ENCODE measurements at places on chromosomes 6 and 20.

- DNase-seq: no peak
These were observed 3.4 kb downstream of the NKX2-4 start for GRCh38 chr20:21393816-21394519.

GRCh38 chr20:51473256-51473655 lies 69.3 kb downstream of the NFATC2 start:
- DNase-seq: no peak

DNA sequence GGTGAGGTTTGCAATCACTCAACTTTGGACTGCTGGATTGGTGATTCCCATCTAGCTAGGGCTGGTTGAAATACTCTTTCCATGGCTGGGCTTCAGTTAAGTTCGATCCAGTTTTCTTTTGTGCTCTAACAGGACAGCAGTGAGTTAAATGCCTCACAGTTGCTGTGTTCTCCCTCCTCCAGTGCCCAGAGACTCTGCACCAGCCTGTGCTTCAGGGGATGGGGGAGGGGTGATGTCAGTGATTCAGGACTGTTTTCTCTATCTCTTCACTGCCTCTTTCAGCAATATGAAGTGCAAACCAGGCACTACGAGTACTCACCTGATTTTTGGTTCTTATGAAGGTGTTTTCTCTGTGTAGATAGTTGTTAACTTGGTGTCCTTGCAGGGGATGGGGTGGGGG lies 88.2 kb upstream of the FAM83B start:
- no peak for DNase-seq

- no peak for DNase-seq
These were observed 107.3 kb downstream of the FOXO3 start for GRCh38 chr6:108667993-108668392.

GRCh38 chr20:35734374-35734773 lies 7.7 kb downstream of the RBM39 start:
- DNase-seq: no peak

GRCh38 chr20:3119044-3119443 lies 34.5 kb upstream of the AVP start:
- DNase-seq: no peak

DNA sequence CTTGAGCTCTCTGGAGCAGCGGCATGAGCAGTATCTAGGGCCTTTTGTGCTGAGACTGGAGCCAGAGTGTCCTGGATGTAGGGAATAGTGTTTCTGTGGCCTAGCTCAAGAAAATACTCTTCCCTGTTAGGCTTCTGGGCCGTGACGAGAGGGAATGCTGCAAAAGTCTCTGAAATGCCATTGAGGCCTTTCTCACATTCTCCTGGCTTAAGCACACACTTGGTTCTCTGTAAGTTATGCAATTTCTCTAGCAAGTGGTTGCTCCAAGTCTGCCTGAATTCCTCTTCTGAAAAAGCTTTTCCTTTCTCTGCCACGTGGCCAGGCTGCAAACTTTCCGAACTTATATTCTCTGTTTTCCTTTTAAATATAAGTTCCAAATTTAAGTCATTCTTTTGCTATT lies 744.4 kb downstream of the GRIK2 start:
- no peak for DNase-seq

- DNase-seq: no peak
These were observed 110.9 kb downstream of the ADGRG6 start for GRCh38 chr6:142412658-142413057.

GRCh38 chr6:152244998-152245630 lies 392.0 kb downstream of the SYNE1 start:
- no peak for DNase-seq

DNA sequence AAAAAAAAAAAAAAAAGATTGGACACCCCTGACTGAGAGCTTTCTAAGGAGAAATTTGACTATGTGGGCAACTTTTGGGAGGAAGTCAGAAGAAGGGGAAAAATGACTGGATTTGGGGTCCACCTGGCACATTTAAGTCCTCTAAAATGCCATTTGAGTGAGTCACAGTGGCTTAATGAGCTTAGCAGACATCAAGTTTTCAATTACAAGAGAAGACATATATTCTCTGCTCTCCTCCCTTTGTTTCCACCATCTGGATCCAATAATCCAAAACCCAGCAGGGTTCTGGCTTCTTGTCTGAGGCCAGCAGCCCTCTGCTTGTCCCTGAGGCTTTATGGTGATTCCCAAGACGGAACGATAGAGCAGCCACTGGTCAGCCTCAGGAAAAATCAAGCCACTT lies 6.9 kb downstream of the PI3 start:
- no peak for DNase-seq

GRCh38 chr6:21885532-21886114 lies 292.1 kb downstream of the SOX4 start:
- no peak for DNase-seq

- DNase-seq: no peak
These were observed 29.9 kb downstream of the ID4 start for GRCh38 chr6:19866985-19867627.

DNA sequence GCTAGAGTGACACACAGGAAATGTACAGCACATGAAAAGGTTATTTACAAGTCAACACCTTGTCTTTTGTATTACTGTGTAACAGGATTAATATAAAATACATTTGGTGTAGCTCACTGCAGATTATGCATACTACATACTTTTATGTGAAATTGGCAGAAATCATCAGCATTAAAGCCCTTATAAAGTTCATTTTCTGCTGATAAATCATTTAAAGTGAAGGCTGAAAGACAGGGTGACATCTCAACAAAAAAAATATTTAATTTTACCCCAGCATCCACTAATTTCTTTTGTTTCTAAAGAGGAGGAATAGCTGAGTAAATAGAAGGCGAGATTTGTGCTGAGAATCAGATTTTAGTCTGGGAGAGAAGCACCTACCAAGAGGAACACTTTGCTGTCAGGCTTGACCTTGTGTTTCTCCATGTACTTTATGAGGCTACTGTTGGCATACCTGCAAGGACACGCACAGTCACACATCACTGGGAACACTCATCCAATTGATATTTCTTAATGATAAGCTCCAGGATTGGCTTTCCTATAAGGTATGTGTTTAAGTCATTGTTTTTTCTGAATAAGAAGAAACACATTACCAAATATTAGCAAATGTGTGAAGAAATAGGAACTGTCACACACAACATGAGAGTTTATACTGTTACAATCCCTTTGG lies 146.6 kb upstream of the SLC22A16 start:
- DNase-seq: no peak

DNA sequence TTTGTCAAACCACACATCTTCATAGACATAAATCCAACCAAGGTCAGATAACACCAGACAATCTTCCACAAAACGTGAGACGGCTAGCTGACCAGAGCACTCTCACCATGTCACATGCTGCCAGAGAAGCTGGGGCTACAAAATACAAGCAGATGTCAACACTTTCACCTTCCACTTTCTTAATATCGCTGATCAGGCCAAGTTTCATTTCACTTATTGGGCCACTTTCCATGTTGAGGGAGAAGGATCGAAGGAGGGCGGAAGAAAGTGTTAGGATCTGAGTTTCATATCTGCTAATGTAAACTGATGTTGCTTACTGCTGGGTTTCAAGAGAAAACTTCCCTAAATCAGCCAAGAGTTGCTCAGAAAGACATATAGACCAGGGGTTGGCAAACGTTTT lies 177.0 kb upstream of the PRDM1 start:
- DNase-seq: no peak

Measured in cortex of kidney (tissue), 1 donor.